ENCODE measurements at places on chromosomes 4 and X.

GRCh38 chr4:1556541-1557220 lies 127.4 kb downstream of the FAM53A start:
- no peak for DNase-seq

GRCh38 chrX:31705816-31706215 lies 634.0 kb upstream of the FTHL17 start:
- DNase-seq, result no peak

- DNase-seq, result no peak
Observed at GRCh38 chr4:185592845-185593488, 57.7 kb upstream of the PDLIM3 start.

GRCh38 chrX:45621376-45622041 lies 420.8 kb upstream of the DIPK2B start:
- DNase-seq, result no peak

GRCh38 chrX:67544281-67545035 lies 637 bp downstream of the AR start:
- DNase-seq, result no peak

DNA sequence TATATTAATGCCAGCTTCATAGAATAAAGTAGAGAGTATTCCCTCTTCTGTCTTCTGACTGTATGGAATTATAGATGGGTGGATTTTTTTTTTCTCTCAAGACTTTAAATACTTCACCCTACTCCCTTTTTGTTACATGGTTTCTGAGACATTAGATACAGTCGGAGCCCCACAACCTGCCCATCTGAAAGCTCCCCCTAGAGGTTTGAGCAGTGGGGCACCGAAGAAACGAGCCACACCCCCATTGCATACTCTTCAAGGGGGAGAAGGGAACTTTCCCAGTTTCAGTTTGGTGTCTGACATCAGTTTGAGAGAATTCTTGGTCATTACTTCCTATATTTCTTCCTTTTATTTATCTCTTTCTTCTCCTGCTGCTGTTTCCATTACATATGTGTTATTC lies 437.6 kb upstream of the AGA start:
- DNase-seq, result no peak

DNA sequence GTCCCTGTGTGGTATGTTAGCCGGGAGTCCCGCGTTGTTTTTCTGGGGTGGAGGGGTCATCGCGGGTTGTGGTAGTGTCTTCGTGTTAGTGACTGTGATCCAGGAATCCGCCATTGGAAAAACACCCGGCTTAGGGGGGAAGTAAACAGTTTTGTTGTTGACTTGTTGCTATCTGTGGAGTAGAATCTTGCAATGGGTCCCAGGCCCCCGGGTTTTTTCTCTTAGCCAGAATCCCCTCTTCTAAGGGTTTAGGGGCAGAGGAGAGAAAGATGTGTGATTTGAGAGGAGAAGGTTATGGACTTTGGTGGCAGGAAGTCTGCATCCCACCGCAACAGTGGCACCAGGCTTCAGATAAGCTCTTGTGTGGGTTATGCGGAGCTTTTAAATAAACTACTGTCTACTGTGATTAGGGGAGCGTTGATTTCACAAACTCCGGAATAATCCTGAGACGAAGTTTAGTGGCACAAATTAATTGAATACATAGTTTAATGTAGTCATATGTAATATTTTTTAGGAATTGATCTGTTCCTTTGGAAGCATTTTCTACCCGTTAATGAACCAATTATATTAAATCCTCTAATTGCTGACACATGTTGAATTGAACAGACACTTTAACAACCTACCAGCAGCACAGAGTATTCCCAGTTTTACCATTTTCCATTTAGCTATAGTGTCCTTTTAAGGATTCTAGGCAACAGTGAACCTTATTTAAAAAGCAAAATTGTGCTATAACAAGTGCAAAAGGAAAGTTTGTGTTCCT lies 1.4 kb downstream of the DDX3X start:
- no peak for DNase-seq

DNA sequence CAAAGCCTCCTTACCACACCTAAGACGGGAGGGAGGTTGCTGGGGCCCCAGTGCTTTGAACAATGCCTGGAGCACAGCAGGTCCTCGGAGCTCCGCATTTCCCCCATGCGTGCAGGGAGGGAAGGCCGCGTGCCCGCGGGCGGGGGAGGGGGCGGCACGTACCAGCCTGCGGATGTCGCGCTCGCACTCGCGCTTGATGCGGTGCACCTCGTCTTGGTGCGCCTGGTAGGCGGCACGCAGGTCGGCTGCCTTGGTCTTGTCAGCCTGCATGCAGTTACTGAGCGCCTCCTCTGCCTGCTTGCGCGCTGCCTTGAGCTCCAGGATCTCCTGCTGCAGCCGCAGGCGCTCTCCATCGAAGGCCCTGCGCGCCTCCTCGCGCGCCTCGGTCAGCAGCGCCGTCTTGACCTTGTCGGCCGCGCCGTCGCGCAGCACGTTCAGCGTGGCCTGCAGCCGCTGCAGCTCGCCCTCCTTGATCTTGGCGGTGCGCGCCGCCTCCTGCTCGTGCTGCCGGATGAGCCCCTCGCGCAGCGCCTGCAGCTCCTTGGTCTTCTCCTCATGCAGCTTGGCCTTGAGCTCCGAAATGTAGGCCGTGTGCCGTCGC lies 87.2 kb upstream of the C4orf50 start:
- no peak for DNase-seq

DNA sequence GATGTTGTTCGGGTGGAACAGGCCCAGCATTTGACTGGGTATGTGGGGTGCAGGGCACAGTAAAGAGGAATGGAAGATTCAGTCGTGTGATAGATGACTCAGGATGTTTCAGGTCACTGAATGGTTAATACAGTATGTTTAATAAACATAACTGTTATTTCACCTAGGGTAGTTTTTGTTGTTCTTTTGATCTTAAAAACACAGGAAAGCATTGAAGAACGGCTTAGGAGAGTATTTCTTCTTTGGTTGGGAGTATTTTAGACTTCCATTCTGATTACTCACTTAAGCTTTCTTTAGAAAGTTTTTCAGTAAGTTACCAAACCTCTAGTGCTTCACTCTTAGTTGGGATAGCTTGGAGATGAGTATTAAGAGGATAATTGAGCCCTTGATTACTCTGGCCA lies 62.3 kb downstream of the STAG2 start:
- DNase-seq, result no peak

DNA sequence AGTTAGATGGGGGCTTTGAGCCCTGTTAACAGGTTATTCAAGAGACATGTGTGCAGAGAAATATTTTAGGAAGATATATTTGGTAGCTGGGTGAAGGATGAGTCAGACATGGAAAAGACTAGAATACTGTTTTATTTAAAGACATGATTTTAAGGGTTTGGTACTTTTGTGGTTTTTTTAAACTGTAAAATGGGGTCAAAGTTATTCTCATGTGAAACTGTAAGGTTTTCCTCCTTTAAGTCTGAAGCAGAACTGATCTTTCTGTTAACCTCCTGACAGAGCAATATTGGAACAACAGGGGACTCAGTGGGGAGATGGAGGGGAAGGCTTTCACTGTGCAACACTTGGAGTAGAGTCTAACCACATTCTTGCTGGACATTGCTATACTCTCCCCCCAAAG lies 112.4 kb upstream of the LSM6 start:
- no peak for DNase-seq

DNA sequence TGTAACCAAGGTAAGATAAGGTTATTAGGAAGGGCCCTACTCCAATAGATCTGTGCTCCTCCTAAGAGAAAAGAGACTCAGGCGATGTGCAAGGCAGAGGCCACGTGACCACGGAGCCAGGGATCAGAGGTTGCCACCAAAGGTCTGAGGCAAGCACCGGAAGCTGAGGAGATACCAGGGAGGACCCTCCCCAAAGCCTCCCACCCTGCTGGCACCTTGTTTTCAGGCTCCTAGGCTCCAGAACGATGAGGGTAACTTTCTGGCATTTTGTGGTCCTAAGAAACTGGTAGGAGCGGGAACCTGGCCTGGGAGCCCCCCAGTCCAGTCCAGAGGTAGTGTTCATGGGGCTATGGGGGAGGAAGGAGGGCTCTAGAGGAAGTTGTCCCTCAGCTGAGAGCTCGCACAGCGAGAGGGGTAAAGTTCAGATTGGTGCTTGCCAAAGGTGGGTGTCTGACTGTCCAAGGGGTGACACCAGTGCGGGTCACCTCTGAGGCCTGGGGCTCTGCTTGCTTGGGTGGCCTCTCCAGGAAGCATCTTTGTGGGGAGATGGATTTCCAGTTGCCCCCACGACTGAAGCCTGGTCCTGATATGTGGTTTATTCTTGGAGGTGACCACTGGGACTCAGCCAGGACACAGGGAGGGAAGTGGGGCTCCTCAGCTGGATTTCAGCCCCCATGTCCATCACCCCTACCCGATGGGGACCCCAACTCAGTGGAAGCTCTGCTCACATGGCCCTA lies 7.5 kb upstream of the LETM1 start:
- DNase-seq, result no peak

GRCh38 chr4:64584125-64584524 lies 174.9 kb upstream of the TECRL start:
- no peak for DNase-seq

- DNase-seq, result no peak
Observed at GRCh38 chr4:121799208-121799823, 1.8 kb upstream of the EXOSC9 start.

DNA sequence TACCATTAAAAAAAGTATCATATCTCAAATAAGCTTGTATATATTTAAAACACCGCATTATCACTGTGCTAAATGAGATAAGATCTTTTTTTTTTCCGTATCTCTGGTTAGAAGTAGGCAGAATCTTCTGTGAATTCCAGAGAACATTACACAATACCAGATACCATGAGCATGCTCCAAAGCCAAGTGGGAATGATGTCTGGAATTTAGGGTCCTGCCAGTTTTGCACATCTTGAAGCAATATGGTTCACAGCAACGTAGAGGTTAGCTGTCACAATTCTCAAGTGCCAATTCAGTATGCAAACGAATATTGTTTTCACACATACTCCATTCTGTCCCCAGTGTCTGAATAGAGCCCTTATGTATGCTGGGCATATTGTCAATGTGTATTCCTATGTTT lies 127.5 kb upstream of the NEIL3 start:
- no peak for DNase-seq

- DNase-seq, result no peak
Observed at GRCh38 chr4:38662522-38663089, 1.4 kb upstream of the KLF3 start.

DNA sequence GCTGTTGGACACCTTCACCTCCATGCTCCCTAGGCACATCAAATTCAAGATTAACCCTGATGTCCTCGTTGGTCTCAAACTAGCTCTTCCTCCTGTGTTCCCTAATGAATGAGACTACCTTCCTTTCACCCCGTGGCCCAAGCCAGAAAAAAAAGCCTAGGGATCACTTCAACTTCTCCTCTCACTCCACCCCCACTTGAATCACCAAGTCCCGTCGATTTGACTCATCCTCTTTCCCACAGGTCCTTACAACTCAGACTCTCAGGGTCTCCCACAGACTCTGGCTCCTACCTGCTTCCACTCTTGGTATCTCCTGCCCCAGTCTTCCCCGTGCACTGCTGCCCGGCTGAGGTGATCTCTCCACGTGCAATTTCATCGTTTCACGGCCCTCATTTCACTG lies 8.5 kb downstream of the SLC25A43 start:
- no peak for DNase-seq

DNA sequence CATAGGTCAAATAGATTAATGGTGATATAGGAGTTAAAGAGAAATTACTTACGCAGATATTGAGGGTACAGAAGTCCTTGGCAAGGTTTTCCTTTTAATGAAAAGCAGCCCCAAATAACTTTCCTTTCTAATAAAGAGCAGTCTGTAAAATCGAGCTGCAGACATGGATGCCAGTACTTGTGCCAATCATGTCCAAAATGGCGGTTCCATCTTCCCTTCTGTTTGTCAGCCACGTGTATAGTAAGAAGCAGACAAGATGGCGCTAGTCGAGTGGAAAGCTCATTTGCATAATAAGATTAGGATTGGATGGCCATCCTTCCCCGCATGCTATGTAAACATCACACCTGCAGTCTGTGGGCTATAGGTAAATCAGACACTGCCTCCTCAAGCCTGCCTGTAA lies 68.5 kb downstream of the FGFBP1 start:
- DNase-seq, result no peak

DNA sequence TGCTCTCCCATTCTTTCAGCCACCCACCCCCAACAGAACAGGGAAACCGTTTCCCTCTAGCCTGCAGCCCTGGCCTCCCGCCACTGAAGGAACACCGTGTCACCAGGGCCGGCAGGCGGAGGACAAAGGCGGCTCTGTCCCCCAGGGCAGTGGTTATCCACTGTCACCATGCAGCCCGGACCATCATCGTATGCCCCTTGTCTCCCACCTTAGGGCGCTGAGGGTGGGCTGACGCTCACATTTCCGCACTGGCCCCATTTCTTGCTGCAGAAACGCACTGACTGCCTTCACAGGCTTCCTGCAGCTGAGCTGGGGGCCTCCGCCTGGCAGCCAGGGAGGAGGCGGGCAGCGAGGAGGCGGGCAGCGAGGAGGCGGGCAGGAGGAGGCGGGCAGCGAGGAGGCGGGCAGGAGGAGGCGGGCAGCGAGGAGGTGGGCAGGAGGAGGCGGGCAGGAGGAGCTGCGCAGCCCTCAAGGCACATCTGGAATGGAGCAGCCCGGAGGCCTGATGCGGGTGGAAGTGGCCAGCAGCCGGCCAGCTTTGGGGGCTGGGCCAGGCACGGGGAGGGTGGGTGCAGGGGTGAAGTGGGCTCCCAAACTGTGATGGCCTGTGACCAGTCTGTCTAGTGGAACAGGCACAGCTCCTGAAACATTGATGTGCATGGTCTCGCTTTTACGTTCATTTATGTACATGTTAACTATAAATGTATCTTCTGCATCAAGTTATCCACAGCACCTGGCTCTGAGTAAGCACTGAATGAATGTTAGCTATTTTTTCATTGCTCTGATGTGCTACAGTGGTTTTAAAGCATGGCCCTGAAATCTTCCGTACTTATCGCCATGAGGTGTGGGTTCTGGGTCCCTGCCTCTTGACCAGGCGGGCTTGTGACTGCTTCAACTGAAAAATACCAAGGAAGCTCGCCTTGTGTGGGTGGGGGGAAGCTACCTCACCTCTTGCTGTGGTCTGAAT lies 20.6 kb upstream of the KIAA0232 start:
- DNase-seq, result no peak

GRCh38 chrX:16654093-16654492 lies 4.1 kb downstream of the S100G start:
- no peak for DNase-seq

DNA sequence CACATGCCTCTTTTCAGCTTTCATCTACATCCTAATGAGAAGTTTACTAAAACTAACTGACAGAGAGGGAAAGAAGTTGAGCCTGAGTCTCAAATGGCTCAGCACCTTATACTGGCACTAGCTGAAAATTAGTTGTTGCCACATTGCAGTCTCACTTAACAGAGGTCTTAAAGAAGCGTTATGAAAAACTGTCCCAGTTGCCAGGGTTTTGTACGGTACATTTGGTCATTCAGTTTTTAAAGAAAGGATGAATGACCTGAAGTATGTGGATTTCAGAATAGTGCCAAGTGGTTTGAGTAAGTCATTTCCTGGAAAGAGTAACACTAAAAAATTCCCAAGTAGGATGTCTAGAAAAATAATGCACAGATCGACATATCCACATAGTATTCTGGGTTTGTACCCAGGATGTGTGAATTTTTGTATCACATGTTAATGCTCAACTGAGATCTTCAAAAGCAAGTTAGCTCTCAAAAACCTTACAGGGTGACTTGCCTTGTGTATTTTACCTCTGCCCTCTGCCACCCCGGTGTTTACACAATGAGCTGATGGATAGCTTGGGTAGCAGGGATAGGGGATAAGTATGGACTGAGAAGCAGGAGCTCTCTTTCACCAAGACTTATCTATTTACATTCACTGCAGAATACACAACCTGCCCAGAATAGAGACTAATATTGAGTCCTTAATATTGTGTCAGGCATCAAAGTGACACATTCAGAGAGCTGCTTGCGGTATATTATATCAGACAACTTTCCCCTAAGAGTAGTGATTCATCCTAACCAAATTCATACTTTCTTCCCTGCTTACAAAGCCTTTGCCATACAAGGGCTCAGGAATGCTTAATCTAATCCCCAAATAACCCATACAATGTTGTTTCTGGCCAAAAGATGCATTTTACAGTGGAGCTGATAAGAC lies 1075.7 kb upstream of the PABPC4L start:
- no peak for DNase-seq
